ENCODE measurements at places on chromosomes 3 and 15.

DNA sequence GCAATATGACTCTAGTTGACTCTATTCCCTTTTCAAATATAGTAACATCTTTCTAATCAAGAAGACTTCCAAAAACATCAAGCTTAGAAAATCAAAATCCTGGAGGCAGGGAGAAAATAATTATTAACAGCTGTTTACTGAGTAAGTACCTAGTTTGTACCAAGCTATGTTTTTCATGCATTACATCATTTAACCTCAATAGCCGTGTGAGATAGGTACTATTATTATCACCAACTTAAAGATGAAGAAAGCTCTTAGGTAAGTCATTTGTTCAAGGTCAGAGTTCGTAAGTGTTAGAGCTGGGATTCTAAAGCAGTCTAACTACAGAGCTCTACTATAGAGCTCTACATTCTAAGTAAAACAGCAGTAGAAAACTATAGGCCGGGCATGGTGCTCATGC is 41.6 kb downstream of the GSK3B start:
- no peak for DNase-seq

DNA sequence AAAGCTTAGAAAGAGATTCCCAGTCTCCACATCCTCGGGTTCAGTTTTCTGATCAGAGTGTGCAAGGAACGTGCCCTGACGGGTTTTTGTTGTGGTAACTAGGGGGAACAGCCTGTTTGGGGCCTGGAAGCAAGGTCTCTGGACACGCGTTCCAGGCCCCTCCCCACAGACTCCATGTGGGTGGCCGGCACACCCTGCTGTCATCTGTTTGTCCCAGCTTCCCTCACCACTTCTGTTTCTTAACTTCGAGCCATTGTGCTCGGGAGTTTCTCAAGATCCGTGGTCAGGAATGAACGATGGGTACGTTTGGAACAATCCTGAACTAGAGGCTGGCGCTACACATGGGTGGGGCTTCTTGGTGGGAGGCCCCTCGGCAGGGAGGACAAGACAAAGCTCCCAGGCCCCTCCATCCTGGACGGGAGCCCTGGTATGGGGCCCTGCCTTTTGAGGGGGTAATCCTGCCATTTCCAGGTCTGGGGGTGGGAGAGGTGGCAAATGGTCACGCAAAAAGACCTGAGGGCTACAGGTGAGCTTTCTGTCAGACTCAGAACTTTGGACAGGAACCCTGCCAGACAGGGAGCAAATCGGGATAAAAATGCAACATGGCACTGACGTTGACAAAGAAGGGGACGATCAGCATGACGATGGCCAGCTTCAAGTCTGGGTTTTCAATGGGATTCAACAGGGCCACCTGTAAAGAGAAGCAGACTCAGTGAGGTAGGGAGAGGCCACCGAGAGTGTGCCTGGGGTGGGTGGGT is 8.5 kb upstream of the MUSTN1 start:
- DNase-seq = peak; percentile 55

DNA sequence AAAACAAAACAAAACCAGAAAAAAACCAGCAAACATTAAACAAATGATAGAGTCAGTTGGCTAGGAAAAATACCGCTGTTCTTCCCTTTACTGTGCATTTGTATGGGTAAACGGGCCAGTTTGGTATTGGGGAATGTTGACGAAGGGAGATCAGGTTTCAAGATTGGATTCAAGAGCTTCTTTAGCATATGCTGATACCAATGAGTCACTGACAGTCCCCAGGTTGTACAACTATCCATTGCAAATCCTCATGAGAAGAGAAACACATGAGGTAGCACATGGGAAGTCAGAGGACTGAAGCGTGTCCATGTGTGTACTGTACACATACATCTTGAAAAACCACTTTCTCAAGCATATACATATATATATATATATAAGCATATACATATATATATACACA is 25.6 kb downstream of the TIGIT start:
- no peak for DNase-seq

DNA sequence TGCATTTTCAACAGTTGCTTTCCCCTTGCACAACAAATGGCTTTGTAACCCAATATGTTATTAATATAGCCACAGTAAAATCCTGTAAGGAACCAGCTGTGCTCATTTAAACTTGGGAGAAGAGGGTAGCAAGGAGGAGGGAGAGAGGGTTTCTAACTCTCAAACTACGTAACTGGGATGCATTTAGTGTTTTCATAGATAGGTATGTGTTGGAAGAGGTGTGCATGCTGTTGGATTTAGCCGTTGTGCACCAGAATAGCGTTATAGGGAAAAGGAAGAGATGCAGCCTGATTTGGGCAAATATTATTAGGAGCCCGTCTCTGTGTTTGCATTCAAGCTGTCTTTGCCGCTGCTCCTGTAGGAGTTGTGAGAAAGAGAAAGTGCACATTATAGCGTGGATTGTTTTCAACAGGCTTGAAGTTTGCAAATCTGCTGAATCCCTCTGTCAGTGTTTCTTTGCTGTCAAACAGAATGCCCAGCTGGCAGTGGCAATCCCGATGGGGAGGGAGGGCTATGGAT is 39.4 kb downstream of the ARPP21 start:
- DNase-seq = no peak

DNA sequence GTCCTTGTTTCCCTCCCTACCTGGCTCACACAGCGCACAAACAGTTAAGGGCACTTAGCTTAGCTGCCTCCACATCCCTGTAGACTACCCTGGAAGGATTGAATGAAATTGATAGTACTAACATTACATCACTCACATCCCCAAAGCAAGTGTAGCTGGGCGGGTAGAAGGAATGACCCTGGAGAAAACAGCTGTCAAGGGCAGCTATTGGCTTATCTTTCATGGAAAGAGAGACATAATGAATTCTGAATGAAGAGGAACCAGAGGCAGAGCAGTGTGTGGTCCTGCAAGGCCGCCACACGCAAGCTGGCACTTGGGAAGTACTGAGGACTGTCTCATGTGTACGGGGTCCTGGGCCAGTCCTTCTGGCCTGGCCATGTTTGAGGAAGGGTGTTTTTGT is 369.6 kb upstream of the RGMA start:
- no peak for DNase-seq

DNA sequence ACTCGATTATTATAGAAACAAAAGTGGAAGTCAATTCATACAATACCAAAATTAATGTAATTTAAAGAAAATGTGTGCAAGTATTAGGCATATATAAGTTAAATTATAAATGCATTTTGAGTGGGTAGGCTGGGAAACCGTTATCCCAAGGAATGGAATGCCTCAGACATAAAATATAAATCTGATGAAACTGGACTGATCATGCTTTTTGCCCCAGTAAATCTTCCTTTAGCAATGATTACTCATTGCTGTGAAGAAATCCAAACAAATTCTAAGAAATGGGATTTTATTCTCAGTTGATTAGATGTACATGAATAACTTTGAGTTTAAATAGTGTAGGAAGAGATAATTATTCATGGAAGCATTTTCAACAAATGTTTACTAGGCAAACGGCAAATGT is 185.5 kb upstream of the KCNMB2 start:
- DNase-seq = no peak

- DNase-seq = peak; percentile 14
Measured at GRCh38 chr3:17655743-17656142, 86.7 kb downstream of the TBC1D5 start.

- DNase-seq = no peak
Measured at GRCh38 chr15:92020207-92020606, 166.7 kb downstream of the SLCO3A1 start.

DNA sequence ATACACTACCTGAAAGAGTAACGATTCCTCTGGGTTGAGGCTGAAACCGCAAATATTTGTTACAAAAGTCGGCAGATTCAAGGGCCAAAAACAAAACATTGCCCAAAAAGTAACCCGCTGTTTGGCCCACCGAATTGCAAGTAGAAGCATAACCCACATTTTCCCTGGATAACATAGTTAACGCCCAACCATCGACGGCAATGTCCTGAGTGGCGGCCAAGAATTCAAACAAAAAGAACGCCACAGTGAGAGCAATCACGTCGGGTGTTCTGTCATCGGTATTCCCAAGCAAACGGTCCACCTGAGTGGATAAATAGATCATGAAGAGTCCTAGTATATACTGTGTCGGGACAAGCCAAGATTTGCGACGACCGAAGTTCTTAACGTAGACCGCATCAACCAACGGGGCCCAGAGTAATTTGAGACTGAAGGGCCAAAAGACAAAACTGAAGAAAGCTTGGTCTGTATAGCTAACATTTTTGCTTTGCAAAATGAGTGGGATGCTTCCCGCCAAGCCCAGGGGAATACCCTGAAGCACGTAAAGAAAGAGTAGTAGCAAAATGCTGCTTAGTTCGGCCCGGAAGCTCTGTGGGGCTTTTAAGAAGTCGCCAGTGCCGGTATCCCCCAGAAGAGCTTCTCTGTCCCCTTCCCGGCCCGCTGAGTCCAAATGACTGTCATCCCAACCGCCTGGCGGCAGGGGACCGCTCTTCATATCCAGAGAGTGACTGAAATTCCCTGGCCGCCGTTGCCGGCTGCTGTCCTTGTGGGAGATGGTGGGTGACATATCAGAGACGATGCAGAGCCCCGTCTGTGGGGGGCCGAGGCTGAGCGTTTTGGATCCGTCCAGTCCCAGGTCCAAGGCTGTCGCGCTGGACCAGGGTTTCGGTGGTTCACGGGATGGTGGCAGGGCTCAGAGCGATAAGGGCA is 750 bp downstream of the SLC33A1 start:
- peak; percentile 38 for DNase-seq

- DNase-seq = no peak
Measured at GRCh38 chr15:84811151-84811550, 6.0 kb upstream of the ALPK3 start.

DNA sequence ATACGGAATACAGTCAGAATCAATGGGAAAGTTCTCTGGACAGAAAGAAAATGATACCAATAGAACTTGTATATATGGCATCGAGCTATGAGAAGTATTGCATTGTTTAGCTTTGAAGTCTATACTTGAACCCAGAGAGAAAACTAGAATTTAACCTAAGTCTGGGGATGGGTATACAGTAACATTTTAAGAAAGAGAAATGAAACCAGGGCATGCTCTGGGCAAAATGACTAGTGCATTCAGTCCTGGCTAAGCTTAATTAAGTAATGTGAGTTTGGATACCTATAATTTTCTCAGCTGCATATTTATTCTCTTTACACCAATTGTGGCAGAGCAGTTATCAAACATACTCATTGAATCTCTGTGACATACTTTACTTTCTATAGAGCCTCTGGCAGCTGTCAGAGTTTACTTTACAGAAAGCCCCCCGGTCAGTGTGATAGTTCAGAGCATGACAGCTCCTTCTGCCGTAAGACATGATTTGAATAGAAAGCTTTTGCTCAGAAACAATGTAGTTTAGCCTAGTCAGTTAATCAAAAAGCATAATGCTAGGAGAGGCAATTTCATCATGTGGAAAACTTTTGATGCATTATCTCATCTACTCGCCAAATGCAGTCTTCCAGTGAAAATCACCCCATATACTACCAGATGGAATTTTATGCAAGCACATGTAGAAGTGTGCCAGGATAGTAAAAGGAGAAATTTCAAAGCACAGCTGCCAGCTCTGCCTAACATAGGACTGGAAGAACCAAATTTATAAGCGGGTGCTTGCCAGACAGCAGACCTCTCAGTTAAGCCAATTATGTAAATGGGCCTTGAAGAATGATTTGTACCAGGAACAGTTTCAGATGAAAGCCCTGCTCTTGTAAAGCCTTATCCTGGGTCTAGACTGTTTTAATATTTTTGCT is 40.7 kb downstream of the OXSM start:
- no peak for DNase-seq

DNA sequence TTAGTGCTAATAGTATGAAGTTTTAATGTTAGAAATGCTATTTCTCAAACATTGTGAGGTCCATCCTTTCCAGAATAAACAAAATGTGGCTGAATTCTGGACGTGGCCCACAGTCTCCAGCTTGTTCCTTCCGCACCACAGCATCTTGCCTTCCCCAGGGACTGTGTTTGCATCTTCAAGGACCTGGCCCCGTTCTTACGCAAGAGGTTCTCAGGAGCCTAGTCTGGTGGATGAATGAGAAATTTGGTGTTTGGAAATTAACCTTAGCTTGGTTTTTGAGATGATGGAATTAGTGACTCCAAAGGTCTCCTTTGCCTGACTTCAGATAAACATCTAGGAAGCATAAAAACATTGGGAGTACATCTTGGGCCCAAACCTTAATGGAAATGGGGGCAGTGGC is 18.1 kb downstream of the SYNPR start:
- no peak for DNase-seq

DNA sequence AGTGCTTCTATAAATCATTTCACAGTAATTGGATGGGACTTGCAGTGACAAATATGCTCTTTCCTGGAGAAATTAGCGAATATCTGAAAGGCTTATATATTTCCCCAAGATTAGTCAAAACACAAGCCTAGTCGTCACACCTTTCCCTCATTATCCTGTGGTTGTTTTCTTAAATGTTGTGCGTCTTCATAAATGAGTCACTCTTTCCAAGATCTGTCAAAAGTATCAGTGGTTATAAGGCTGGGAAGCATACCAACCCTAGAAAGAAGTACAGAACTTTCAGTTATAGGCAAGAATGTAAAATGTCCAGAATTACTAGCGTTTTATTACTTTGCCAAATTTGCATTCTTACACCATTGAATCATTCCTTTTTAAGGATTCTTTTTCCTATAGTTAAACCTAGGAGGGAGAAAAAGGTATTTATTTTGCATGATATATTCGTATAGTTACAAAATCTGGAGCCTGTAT is 33.6 kb downstream of the TMEM212 start:
- no peak for DNase-seq

GRCh38 chr15:74192751-74193150 is 9.8 kb downstream of the STRA6 start:
- no peak for DNase-seq

DNA sequence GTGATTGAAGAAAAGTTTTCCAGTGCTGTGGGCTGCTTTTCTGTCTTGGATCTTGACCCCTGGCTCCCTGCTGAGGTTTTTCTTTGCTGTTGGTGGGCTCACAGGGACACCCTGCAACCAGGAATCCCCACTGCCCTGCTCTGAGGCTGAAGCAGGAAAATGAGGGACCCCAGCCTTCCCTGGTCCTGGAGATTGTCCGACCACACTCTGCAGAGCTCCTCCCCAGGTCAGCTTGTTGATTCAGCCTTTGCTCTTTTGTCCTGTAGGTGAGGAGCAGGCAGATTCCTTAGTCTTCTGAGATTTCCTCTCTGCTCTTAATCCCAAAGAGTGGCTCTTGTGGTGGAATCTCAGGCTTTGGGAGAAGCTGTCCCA is 194.5 kb downstream of the RPLP1 start:
- no peak for DNase-seq

- DNase-seq = no peak
Measured at GRCh38 chr3:127674790-127675189, 2.0 kb downstream of the ABTB1 start.

DNA sequence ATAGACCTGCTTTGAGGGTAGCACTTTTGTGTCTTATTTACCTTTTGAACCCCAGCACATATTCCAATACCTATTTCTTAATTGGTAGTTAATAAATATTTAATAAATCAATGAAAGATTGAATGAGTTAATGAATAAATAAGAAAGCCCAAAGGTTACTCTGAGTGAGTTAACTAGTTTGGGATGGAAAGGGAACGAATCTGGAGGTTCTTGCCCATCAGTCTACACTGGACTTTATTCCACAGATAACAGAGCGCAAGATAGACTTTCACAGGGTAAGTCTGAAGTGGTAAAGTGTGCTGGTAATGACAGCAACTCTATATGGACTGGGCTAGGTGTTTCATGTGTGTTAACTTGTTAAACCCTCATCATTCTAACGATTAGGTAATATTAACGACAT is 33.1 kb upstream of the MED12L start:
- DNase-seq = no peak

GRCh38 chr3:171616798-171617197 is 156.6 kb upstream of the TNIK start:
- DNase-seq = no peak

- DNase-seq = peak; percentile 7
Measured at GRCh38 chr3:37660782-37661181, 200.9 kb upstream of the CTDSPL start.
